ENCODE measurements at places on chromosomes 16 and 17. TPM values are rescaled to one million over a fixed set of nuclear protein-coding genes. Genes with fewer than 3 reads are reported as not detected.

Gene CALB2
- 1.7 TPM for total RNA-seq

Gene NOG
- total RNA-seq = 2.7 TPM

Gene UBFD1
- 48.8 TPM for total RNA-seq

Gene OR3A3
- total RNA-seq = 0.63 TPM

Gene ADAMTS18
- 0.82 TPM for total RNA-seq

Gene SRCIN1
- total RNA-seq = 15.0 TPM

Gene SMIM22
- 80.4 TPM for total RNA-seq

Gene GP1BA
- 0.18 TPM for total RNA-seq

Gene IL4R
- 79.8 TPM for total RNA-seq

Gene PLCG2
- 27.8 TPM for total RNA-seq

Gene PHKB
- 134 TPM for total RNA-seq

Gene NPEPPS
- 245 TPM for total RNA-seq

Gene UMOD
- not detected for total RNA-seq

Gene KRTAP1-5
- total RNA-seq = not detected

Gene CCDC154
- 1.3 TPM for total RNA-seq

Gene KRT33B
- total RNA-seq = not detected

GRCh38 chr17:56929362-56929969 lies 15.6 kb upstream of the TRIM25 start:
- no peak for DNase-seq

- no peak for DNase-seq
Observed at GRCh38 chr16:75703306-75703705, 2.0 kb upstream of the DUXB start.

DNA sequence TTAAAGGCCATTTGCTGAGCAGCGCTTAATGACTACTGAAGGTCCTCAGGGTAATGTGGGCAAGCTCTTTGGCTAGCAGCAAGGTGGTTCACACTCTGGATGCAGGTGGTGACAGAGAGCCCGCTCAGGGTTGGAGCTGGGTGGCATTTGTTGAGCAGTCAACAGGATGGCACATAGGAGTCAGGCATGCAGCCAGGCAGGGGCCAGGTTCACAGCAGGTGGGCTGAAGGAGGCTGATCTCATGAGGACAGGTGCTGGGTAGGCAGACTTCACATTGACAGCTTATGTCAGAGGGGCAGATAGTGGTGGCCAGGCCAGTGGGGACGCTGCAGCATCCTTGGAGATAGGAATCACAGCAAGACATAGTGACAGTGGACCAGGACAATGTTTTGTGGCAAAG lies 4.5 kb downstream of the KRTAP3-1 start:
- no peak for DNase-seq

- DNase-seq = no peak
Observed at GRCh38 chr16:70740914-70741782, 55.3 kb upstream of the MTSS2 start.

DNA sequence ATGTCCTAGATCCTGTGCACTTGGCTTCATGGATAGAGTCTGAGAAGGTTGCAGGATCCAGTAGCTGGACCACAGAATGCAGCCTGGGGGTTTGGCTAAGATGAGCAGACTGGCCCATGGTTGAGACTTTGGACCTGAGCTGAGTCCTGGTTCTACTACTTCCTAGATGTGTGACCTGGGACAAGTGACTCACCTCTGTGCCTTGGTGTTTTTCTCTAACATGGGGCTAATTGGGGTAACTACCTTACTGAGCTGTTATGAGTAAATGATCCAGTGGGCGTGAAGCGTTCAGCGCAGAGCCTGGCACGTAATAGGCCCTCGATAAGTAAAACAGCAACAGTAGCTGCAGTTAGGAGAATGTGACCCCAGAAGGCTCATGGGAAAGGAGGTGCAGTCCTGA lies 38.8 kb downstream of the SNX20 start:
- no peak for DNase-seq

DNA sequence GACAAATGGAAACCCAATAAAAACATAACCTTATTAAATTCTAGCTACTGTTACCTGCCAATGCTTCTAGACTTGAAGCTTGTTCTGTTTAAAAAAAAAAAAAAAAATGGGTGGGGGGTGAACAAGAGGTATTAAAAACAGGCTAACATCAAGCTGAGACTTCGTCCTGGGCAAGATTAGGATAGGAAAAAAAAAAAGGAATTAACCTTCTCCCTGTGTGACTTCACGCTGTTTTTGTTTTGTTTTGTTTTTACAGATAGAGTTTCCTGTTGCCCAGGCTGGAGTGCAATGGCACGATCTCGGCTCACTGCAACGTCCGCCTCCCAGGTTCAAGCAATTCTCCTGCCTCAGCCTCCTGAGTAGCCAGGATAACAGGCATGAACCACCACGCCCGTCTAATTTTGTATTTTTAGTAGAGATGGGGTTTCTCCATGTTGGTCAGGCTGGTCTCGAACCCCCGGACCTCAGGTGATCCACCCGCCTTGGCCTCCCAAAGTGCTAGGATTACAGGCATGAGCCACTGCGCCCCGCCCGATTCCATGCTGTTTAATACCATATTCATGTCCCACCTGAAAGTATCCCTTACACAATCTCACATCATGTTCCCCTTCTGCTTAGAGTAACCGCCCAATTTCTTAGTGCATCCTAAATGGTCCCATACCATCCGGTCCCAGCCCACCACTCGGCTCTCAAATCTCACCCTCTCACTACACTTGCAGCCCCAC lies 2.2 kb downstream of the USP31 start:
- DNase-seq = no peak

DNA sequence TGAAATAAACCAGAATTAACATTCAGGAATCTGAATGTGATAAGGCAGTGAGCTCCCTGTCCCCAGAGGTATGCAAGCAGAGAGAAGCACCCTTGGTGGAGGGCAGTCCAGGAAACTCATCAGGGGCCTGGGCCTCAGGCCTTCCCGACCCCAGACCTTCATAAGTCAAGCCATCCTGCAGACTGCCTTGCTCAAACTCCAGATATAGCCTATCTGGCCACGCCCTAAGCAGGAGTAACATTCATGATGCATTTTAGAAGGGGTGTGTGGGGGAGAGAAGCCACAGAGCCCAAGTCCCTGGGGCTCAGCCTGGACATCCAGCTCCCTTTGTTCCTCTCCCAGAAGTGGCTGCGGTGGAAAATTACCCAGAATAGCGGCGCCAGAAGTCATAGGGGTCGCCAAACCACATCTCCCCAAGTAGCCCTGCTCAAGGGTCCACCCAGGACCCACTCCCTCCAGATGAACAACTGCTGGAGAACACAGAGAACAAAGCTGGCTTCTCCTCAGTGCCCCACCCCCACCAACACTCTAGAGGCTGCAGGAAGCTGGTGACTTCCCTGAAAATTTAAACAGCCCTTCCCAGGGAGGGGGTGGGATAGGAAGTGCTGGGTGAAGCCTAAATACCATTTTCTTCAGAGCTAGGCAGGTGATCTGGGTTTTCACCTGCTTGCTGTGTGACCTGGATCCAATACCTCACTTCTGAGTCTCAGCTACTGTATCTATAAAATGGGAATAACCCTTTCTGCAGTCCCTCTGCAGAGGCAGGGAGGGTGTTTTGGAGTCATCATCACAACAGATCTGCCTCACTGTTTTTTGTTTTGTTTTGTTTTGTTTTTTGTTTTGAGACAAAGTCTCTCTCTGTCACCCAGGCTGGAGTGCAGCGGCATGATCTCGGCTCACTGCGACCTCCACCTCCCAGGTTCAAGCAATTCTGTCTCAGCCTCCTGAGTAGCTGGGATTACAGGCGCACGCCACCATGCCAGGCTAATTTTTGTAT lies 1.5 kb upstream of the SREBF1 start:
- DNase-seq = peak; percentile 57

- peak; percentile 36 for DNase-seq
Observed at GRCh38 chr17:17151962-17152361, 54.2 kb downstream of the PLD6 start.

DNA sequence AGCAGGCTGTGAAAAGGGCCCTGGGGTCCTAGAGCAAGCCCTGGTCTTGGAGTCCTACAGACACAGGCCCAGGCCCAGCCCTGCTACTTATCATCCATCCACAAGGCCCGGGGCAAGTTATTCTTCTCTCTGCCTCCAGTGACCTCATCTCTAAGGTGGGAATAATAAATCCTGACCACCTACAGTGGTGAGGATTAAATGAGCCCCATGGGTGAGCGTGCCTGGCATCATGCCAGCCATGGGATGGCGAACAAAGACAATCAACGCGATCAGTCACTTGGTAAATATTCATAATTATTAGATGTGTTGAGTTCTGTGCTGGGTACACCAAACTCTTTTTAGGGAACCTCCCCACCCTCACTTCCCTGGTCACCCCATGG lies 5.5 kb downstream of the KRT15 start:
- no peak for DNase-seq

DNA sequence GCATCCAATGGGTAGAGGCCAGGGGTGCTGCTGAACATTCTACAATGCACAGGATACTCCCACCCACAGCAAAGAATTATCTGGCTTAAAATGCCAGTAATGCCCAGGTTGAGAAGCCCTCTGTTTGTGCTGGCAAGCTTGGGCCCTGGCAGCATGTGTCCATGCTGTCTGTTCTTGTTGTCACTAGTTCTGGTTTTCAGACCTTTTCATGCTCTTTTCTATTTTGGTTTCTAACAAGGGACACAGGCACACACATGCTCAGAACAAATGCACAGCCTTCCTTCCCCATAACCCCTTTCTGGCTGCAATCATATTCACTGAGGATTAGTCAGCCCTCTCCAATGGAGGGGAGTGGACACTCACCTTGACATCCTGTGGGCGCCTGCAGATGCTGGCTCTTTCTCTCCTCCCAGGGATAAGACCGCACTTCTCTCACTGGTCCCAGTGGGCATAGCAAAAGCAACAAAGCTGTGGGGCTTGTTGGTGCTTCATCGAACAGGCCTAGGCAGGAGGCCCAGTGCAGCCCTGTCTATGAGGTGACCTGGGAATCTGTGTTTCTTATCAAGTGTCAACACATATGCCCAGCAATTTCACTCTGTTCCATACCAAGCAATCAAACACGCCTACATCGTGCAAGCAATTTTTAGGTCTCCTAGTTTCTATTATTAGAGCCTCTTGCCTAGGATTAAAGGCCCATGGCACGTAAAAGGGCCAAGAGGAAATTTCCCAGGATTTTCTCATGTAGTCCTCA lies 271.1 kb upstream of the CCL2 start:
- DNase-seq = no peak

GRCh38 chr17:35006961-35007360 lies 26.6 kb downstream of the LIG3 start:
- no peak for DNase-seq

DNA sequence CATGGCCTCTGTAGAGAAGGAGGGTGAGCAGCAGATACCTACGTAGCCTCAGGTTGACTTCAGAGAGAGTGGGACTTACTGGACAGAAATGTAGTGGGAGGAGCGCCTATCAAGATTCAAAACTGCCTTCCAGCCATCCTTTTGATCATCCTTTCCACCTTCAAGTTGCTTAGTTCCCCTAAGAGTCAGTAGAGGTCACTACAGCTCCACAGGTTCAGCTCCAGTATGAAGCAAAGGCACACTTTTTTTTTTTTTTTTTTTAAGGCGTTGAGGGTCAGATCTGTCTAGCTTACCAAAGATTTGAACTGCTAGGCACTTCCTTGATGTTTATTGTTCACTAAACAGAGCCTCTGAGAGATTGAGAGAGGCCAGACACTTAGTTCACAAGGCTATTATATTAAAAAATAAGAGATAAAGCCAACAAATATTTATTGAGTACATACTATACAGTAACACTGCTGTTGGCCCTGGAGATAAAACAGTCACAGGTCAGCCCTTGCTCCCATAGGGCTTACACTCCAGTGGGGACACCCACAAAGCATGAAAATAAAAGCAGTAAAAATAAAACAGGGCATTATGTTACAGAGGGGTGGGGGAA lies 3.1 kb downstream of the RNF227 start:
- peak; percentile 75 for DNase-seq

GRCh38 chr16:75908331-75909117 lies 182.2 kb upstream of the CPHXL start:
- no peak for DNase-seq

- DNase-seq = no peak
Observed at GRCh38 chr16:27638833-27639560, 89.1 kb downstream of the KATNIP start.

DNA sequence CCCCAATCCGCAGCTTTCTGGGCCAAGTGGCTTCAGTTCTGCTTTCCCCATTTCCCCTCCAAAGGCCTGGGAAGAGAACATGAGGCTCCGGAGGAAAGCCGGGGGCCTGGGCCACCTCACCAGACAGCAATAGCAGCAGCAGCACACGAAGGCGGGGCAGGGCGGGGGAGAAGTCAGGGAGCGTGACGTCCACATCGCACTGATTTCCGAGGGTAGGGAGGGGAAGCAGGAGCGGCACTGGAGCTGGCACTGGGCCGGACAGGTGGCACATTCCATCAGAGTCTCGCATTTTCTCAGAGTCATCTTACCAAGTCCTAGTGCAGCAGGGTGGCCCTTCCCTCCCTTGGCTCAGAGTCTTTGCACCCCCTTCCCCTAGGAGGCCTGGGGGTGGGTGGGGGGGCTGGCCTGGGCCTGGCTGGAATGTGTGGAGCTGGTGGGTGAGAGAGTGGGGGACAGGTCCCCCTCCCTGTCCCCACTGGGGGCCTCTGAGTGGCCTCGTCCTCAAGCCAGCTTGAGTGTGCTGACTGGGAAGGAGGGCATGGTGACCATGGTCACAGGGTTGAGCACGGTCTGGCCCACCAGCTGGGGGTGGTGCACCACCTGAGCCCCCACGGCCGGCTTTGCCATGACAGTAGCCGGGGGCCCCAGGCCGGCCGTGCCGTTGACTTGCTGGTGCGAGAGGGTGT lies 14.3 kb downstream of the MNT start:
- no peak for DNase-seq

GRCh38 chr17:49455272-49455861 lies 39.7 kb upstream of the NGFR start:
- DNase-seq = peak; percentile 77

DNA sequence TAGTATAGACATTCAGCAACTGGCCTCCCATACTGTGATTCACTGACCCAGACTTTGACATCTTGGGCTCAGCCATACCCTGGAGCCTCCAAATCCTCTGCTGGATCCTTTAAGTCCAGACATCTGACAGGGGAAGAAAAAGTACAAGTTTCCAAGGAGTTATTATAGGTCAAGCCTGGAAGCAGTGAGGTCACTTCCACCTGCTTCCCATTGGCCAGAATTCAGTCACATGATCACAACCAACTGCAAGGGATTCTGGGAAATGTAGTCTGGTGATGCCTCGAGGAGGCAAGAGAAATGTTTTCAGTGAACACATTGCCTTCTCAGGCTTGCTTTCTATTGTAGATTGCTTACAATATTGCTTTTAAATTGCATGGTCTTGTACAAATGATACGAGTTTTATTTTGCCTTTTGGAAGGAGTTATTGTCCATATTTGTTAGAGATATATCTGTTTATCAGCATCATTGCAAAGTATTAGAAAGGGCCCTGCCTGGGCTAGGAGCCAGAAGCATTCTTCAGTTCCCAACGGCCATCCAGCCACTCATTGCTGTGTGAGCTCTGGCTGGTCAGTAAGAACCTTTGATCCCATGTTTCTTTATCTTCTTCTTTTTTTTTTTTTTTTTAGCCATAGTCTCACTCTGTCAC lies 696.9 kb downstream of the WWOX start:
- DNase-seq = peak; percentile 65

GRCh38 chr17:2564877-2565276 lies 28.6 kb upstream of the PAFAH1B1 start:
- peak; percentile 40 for DNase-seq

GRCh38 chr17:59753522-59754467 lies 46.3 kb downstream of the VMP1 start:
- DNase-seq = peak; percentile 96

Measured in lung (tissue), 17 donors.